ENCODE measurements at places on chromosomes 4 and X.

GRCh38 chr4:148068065-148068911 is 336.4 kb downstream of the ARHGAP10 start:
- DNase-seq: no peak

GRCh38 chr4:119529788-119530187 is 98.8 kb downstream of the PDE5A start:
- no peak for DNase-seq

DNA sequence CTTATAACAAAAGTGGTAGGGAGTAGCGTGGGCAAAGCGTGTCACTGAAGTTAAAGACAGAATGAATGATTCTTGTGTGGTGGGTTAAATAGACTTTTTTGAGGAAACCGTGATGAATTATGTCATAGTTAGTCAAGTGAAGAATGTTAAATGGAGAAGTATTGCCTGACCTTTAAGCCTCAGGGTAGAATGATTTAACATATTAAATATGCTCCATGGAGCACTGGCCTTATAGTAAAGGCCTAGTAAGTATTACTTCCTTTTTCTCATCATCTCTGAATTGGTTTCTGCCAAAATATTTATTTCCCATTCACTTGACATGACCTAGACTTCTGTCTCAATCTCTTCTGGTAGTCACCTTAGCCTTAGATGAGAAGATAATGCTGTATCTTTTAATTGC is 23.7 kb downstream of the MAGEB1 start:
- DNase-seq: no peak

DNA sequence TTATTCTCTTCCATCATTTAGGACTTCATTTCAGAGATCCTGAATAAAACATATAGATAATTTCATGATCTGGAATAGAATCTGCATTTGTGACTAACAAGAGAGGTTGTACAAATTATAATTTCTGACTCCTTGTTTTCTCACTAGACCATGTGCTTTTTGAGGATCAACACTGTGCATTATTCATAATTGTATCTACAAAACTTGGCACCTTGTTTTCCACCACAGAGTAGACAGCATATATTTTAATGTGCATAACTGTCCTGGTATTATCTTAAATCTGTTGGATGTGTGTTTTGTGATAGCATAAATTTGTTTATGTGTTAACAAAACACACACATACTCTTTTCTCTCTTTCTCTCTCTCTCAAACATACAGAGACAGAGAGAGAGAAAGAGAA is 514.9 kb upstream of the GALNT7 start:
- DNase-seq: no peak

GRCh38 chr4:165209796-165210195 is 2.4 kb downstream of the KLHL2 start:
- DNase-seq: no peak

DNA sequence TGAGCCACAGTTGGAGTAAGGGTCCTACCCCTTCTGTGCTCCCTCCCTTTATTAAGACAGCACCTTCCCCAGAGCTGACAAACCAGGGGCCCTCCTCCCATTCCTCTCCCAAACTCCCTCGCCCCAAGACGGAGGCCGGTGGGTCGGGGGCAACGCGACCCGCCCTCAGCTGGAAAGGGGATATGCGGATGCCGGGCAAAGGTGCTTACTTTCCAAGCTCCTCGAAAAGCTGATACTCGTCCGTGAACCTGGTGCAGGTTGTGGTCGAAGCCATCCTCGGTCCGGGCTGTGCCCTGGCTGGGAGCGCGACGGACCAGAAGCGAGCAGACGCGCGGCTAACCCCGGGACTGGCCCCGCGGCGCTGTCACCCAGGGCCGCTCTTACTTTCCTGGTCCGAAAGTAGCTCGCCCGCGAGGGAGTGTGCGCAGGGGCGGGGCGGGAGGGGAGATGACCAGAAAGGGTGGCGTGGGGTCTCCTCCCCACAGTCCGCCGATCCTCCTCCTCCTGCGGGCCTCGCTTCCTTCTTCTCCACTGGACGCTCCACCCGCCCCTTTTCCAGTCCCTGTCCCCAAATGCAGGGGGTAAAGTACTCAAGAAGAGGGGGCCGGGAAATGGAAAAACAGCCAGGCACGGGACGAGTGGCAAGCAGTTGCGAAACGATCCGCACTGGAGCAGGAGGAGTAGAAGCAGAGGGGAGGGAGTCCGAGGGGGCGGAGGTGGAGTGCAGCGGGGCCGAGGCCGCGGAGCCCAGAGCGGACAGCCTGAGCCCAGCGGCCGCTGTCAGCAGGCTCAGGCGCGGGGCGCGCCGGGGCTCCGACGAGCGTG is 531 bp downstream of the CAMK2D start:
- DNase-seq: peak; percentile 87

DNA sequence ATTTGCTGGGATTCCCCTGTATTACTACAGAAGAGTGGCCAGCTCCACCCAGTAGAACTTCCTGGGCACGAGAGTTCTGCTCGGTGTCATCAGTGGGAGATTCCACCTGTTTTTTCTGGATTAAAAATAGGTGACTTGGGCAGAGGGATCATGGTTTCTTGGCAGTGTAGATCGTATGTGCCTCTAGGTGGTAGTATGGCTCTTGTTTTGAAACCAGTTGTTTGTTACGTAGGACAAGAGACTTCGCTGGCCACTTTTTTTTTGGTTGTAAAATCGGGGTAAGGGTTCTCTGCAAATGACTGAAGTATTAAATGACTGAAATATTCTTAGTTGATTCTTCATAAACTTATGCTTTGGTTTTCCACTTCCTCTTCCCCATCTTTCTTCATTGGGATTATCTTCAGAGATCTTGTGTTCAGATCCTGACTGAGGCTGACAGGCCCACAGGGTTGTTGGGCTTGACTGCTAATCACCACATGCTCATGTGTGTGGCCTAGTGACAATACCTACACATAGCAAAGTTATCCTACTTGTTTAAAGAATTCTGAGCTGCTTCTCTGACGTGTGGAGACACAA is 43.8 kb upstream of the WDR1 start:
- DNase-seq: no peak

- DNase-seq: no peak
Observed at GRCh38 chr4:98125585-98125984, 17.7 kb downstream of the STPG2 start.

GRCh38 chrX:19549838-19550237 is 34.5 kb upstream of the MAP3K15 start:
- DNase-seq: no peak

GRCh38 chr4:7226439-7226838 is 34.1 kb downstream of the SORCS2 start:
- no peak for DNase-seq

- DNase-seq: no peak
Observed at GRCh38 chrX:103889216-103889615, 57.2 kb upstream of the RAB9B start.

- no peak for DNase-seq
Observed at GRCh38 chr4:86334020-86334750, 25.7 kb downstream of the MAPK10 start.

GRCh38 chr4:42554072-42554471 is 102.8 kb downstream of the ATP8A1 start:
- DNase-seq: peak; percentile 10

DNA sequence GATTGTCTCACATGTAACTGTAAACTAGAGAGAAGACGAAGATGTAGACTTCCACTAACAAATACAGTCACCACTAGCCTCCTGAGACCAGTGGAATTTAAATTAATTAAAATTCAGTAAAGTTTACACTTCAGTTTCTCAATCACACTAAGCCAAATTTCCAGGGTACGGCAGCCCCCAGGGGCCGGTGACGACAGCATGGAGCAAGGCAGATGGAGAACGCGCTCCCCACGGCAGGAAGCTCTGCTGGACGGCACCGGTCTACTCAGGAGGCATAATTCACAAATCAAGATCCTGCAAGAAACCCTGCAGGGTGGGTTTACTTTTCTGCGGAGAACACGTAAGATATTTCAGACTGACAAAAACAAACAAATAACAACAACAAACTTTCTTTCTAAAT is 80.7 kb downstream of the FAT1 start:
- no peak for DNase-seq

- no peak for DNase-seq
Observed at GRCh38 chr4:139915037-139915436, 238.9 kb downstream of the MAML3 start.

GRCh38 chr4:142850478-142850877 is 4.4 kb upstream of the INPP4B start:
- DNase-seq: no peak

- no peak for DNase-seq
Observed at GRCh38 chr4:45199736-45200135, 473.4 kb upstream of the GNPDA2 start.

DNA sequence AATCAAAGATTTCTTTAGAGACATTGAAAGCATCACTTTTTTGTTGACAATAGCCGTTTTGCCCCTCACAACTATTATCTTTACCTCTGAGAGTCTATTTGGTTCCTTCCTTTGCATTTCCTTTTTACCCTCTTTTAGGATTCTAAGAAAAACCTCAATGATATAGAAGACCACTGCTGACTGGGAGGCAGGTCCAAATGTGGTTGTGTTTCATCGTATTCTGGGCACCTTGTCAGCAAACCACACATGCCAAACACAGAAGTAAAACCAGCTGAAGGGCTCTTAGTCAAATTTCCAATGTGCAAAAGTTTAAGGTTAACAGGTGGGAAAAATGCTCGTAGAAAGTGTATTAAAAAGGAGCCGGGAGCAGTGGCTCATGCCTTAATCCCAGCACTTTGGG is 5.1 kb upstream of the PRMT9 start:
- no peak for DNase-seq

DNA sequence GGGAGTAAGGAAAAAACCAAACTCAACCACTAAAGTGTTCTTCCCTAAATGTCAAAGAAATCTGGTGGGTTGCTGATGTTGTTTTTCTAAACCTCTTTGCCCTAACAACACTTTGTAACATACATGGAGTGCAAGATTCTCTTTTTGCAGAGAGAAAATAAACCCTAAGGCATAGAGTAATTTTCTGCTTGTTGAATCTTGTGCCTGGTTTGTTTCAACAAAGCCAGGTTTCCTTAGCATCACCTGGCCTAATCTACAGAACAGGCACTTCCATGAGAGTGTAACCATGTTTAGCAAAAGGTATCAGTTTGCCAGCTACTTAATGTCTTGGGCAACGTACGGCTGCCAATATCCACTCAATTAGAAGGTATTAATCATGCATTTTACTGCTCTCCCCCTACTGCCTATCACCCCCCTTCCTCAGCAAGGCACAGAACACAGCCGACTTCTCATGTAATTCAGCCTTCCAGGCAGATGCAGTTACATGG is 219.2 kb downstream of the MAML3 start:
- DNase-seq: no peak

GRCh38 chr4:6267573-6267972 is 2.1 kb upstream of the WFS1 start:
- DNase-seq: peak; percentile 84

DNA sequence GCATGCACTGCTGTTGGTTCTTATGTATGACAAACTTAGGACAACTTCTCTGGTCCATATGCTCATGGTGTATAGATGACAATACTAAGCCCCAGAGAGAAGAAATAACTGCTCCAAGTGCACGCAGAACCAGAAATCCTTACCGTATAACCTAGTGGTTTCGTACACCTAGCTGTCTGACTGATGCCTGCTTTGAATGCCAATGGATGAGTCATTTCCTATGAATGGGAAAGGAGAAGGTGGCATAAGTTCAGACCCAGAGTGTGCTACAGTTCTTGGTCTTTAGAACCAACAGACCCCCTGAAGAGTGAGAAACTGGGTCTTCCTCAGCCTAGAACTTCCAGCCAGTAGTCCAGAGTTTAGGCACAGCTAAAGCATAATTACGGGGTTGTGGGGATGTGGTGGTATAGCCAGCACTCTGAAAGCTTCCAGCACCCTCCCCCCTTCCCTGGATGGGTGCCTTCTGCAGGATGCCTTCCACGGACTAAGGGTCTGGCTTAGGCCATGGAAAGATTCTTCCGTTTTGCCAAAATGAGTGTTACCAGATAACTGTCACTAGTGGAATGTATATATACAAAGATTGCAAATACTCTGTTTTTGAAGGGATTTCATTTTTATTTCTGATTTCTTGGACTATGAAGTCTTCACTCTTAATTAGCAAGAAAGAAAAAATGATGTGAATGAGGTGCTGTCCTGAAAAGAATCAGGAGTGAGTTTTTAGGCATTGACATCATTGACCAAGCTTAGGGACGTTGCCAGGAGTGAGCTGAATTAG is 84.6 kb upstream of the PACRGL start:
- DNase-seq: no peak

DNA sequence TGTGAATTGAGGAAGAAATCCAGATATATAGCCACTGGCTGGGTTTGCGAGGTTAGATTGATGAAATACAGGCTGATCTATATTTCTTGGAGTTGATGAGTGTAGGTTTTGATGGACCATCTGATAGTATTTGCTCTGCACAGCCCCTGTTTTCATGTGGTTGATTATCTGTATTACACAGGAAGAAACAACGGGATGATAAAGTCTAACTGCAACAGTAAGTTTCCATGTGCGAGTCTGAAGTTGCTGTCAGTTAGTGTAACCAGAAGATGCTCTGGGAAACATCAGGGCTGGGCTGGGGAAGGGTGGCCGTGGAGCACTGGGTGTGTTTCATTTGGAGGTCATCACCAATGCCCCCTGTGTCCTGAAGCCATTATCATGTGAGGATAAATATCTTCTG is 148.4 kb upstream of the SFRP2 start:
- DNase-seq: no peak

- no peak for DNase-seq
Observed at GRCh38 chrX:72663737-72664136, 50.4 kb downstream of the PHKA1 start.

DNA sequence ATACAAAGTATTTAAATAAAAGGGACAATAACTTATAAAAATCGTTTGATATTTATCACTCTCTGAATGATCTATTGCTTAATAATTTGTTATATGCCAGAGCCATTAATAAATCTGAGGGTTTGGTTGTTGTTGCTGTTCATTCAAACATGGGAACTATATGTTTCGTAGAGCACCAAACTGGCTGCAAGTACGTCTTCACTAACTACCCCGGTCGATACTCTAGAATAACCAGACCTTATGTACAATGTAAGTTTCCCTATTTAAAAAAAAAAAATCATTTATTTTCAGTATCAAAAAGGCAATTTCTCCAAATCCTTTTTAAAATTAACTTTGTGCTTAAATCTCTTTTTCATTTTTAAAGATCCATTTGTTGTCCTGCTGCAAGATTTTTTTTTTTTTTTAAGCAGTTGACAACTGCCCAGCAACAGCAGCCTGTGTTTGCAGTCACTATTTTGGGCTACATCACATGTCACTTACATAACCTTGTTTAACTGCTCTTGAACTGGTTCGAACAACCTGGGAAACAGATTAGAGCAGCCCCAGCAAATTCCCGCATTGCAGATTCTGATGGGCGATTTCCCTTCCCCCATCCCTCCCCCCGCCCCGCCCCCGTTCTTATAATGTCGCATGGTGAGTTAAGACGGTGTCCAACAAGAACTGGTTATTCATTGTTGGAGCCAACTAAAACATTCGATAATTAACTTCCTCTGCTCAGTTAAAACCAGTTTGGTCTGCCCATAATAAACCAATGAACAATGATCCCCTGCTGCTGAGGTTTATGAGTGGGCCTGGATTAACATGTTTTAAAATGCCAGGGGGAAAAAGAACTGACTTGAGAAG is 238.9 kb downstream of the NR3C2 start:
- DNase-seq: no peak

Data from suppressor macrophage treated with lipopolysaccharide for 1 hour (primary cell).